ENCODE measurements at places on chromosomes 2 and 18. TPM values are rescaled to one million over a fixed set of nuclear protein-coding genes. Genes with fewer than 3 reads are reported as not detected.

- H3K4me3 ChIP-seq, result no peak overlapping the region
- no peak for DNase-seq
- H3K4me1 ChIP-seq, result no peaks in the 10 kb centered on the region
- no peaks in the 10 kb centered on the region for H3K36me3 ChIP-seq
These were observed 103.8 kb upstream of the CCDC150 start for GRCh38 chr2:196535742-196536141.

DNA sequence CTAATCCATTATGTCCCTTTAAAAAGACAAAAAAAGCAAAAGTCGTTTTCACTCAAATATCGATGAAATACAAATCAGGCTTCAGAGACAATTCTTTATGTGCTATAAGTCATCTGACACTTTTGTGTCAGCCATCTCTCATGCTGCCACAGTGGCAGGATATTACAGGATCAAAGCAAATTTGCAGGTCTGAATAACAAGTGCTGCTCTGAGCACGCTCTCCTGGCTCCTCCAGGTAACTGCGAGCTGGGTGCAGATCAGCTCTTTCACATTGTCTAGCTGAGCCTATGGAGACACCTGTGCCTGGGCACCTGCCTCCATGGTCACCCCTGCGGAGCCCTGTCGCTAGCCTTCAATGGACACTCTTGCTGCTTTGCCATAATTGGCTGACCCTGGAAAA lies 250.2 kb upstream of the RAB12 start:
- no peaks in the 10 kb centered on the region for H3K27me3 ChIP-seq
- no peak overlapping the region for H3K4me3 ChIP-seq
- DNase-seq, result no peak

DNA sequence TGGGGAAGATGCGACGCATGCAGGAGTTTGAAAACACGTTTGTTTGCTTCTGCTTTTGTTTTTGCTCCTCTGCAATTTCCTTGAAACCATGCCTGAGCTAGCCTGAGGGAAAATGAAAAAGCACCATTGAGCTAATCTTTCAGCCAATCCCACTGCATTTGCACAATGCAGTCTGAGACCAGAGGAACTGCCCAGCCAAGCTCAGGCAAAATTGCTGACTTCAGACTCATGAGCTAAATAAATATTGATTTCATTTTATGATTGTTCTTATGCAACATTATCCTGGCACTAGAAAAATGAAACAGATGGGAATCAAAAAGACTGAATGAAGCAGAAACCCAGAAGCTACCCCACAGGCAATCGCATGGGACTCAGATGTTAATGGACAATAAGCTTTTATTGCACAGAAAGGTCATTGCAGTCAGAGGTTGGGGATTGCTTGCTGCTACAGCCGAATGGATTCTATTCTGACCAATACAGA lies 37.0 kb downstream of the TPRKB start:
- H3K4me1 ChIP-seq, result peaks cover 13% of the 10 kb centered on the region
- no peak overlapping the region for H3K27ac ChIP-seq
- H3K36me3 ChIP-seq, result no peaks in the 10 kb centered on the region
- DNase-seq, result no peak
- no peak overlapping the region for H3K4me3 ChIP-seq

DNA sequence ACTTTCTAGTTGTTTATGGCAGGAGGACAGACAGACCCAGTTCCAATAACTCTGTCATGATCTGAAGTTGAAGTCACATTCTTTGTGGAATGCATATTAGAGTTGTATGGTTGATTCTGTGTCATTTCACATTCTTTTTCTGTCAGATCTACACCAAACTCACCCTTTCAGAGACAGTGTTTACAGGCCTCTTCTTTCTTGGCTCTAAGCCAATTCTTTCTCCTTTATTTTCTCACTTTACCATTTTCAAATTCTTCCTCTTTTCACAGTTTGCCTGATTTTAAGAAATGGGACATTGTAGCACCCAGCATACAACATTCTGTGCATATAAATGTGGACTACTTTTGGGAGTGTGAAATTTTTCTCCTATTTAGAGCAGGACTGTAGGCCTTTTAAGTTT lies 103.7 kb downstream of the CCDC85A start:
- no peak for DNase-seq
- H3K27ac ChIP-seq, result no peak overlapping the region
- no peak overlapping the region for H3K4me3 ChIP-seq
- H3K36me3 ChIP-seq, result no peaks in the 10 kb centered on the region

DNA sequence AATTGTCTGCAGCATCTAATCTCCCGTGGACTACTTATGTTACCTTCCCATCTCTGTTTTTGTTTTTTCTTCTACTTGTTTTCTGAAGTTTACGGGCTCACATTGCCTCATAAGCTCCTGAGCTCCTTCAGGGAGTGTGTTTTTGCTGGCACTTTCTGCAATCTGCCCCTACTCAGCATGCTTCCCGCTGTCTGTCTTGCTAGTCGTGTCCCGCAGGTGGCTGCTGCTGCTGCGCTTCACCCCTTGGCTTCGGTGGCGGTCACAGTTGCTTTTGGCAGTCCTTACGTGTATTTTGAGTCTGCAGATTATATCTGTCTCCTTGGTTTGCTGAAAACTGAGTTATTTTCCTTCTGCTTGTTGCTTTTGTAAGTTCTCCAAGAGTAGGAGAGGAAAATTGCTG lies 37.3 kb downstream of the FER1L5 start:
- no peak overlapping the region for H3K4me3 ChIP-seq
- peak overlapping the region; percentile 16 for H3K27ac ChIP-seq
- H3K4me1 ChIP-seq, result no peaks in the 10 kb centered on the region
- DNase-seq, result no peak
- H3K27me3 ChIP-seq, result no peaks in the 10 kb centered on the region

GRCh38 chr18:76932026-76932819 lies 109.9 kb downstream of the ZNF236 start:
- H3K27ac ChIP-seq, result no peak overlapping the region
- DNase-seq, result no peak
- peaks cover 30% of the 10 kb centered on the region for H3K36me3 ChIP-seq
- H3K4me3 ChIP-seq, result no peak overlapping the region

TMEM131 gene
- total RNA-seq, result 43.1 TPM

RIOK3 gene
- total RNA-seq, result 91.1 TPM

TEX44 gene
- not detected for total RNA-seq

Data from upper lobe of left lung (tissue), 6 donors.